ENCODE measurements at places on chromosomes 7 and 10.

GRCh38 chr7:117564080-117564479, 84.3 kb downstream of the CFTR start:
- no peak for DNase-seq

- DNase-seq, result no peak
These were observed 79.9 kb upstream of the EN2 start for GRCh38 chr7:155377838-155378579.

DNA sequence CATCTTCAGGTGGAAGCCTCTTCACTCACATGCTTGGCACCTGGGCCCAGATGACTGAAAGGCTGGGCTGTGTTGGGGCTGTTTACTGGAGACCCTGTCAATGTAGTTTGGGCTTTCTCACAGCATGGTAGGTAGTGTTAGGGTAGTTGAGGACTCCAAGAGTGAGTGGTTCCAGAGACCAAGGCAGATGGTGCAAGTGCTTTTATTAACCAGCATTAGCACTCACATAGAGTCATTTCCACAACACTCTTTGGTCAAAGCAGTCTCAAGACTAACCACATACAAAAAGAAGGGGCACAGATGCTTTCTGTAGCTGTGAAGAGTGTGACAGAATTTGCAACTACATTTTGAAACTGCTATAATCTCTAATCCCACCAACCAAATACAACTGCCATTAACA, 135.0 kb downstream of the RTKN2 start:
- no peak for DNase-seq

GRCh38 chr10:28806951-28807759, 129.8 kb downstream of the BAMBI start:
- DNase-seq, result no peak

GRCh38 chr7:85714951-85715350, 528.1 kb upstream of the SEMA3D start:
- DNase-seq, result no peak

- no peak for DNase-seq
These were observed 11.8 kb upstream of the TIAL1 start for GRCh38 chr10:119608316-119609155.

- no peak for DNase-seq
These were observed 156.6 kb downstream of the RPS24 start for GRCh38 chr10:78190051-78190825.
